ENCODE measurements at places on chromosomes 16 and 17.

DNA sequence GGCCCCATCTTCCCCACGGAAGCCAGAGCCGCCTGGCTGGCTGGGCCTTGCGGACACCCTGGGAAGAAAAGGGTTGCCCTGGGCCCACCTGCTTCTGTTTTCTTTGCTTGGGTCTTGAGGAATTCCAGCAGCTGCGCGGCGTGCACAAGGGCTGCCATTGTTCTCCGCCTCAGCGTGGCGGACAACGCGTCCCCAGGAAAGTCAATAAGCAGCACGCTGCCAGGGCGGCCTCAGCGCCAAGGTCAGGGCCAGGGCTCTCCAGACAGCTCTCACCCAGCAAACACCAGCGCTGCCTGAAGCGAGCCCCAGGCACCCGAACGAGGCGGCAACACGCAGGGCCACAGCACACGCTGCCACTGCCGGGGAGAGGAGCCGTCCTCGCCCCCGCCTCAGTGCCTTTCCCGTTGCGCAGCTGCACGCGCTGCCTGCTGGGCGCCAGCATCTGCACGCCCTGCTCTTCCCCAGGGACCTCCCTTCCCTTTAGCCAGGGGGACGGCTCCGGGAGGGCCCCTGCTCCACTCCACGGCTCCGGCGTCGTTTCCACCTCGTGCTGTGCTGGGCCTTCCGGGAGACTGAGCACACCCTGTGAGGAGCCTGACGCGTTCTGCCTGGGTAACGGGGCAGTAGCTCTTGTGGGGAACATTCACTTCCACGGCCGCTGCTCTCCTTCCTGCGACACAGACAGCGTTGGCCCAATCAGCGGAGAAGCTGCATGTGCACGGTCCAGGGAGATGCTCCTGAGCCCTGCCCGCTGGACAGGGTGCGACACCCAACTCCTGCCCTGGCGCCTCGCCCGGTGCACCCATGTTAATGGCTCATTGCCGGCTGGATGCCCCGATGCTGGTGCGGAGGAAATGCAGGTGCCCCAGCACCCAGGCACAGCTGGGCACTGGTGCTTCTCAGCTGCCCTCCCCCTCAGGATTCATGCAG is 57.8 kb downstream of the LMF1 start:
- no peak for DNase-seq

DNA sequence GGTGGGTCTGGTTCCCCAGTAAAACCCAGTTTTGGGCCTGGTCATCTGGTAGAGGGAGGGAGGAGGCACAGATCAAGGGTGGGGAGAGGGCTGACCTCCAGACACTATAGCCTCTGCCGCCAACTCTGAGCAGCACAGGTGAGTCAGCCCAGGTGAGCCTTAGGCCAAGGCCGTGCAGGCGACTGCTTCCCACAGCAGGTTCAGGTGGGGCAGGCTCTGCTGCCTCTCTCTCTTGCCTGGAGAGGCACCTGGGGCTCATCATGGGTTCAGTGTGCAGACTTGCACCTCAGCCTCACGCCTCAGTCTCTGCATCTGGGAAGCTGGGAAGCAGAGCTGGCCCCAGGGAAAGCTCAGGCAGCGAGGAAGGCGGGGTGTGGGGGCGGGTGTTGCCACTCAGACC is 37.8 kb upstream of the IL34 start:
- DNase-seq: no peak

DNA sequence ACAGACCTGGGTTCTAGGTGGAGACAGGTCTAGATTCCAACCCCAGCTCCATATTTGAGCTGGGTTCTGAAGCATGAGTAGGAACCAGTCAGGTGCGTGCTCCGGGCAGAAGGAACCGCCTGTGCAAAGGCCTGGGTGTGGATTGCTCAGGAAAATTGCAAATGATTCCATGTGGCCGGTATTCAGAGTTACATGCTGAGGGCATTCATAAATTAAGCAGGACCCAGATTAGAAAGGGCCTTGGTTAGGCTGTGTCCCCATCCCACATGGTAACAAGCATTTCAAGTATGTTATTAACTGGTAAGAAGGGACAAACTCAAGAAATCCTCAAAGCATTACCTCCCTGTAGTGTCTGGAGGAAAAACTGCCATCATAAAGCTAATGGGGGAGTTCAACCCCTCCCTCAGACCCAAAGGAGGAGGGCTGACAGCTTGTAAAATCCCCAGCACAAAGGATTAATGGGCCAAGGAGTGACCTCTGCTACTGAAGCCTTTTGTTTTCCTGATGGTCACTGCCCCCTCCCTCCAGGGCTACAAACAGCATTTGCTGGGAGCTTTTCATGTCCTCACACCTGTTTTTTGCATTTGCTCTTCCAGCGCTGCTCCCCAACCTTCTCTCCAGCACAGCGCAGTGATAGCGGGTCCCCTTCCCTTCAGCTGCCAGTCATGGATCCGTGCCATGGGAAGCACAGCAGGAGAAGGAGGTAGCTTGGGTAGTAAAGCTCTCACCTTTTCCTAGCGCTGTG is 218.0 kb downstream of the C16orf95 start:
- no peak for DNase-seq

GRCh38 chr16:85481206-85481605 is 131.9 kb upstream of the GSE1 start:
- DNase-seq: no peak

DNA sequence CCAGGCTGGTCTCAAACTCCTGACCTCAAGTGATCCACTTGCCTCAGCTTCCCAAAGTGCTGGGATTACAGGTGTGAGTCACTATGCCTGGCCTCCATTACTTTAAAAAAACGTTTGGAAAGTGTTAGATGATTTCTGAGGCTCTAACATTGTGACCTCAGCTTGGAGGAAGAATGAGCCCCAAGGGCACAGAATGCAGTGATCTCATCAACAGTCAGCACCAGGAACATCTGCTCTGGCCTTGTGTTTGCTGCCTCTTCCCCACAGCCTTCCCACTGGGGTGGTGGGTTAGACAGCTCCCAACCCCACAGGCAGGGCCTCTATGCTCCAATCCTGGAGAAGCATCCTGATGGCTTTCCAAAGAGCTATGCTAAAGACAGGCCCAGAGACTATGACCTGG is 37.7 kb upstream of the SREBF1 start:
- DNase-seq: no peak

- no peak for DNase-seq
These were observed 334 bp downstream of the GH1 start for GRCh38 chr17:63918305-63918704.

DNA sequence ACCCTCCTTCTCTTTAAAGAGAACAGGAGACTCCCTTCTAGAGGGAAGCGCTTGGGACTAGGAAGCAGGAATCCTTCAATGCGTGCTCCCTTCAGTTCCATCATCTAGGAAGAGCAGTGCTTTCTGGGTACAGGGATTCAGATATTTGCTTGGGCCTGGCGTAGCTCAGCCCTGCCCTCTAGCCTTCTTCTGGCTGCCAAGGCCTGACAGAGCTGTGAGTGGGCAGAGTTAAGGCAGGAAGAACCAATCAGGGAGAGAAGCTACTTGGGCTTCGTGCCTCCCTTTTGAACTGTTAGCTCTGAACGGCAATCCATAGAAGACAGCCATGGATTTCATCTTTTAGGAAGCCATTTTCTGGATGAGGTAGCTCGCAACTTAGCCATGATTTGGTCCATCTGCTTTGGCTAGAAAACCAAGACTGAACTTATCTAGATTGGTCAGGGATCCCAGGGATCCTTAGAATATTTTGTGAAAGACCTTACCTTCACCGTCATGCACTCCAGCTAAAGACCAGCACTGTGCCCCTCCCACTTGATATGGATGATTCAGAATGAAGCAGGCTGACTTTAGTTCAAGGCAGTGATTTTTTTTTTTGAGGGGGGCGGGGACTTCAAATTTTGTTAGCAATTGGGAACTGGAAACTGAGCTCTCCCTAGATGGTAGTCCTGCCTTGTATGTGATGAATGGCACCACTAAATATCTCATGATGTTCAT is 2.5 kb upstream of the CORO6 start:
- peak; percentile 29 for DNase-seq

DNA sequence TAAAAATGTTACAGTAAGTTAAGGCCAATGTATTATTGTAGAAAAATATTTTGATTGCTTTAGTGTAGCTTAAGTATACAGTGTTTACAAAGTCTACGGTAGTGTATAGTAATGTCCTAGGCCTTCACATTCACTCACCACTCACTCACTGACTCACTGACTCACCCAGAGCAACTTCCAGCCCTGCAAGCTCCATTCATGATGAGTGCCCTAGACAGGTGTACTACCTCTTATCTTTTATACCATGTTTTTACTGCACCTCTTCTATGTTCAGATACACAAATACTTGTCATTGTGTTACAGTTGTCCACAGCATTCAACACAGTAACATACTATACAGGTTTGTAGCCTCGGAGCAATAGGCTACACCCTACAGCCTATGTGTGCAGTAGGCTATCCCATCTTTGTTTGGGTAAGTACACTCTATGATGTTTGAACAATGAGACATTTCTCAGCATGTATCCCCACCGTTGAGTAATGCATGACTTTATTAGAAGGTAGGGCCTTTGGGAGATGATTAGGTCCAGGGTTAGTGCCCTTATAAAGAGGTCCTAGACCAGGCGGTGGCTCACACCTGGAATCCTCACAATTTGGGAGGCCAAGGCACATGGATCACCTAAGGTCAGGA is 117.8 kb downstream of the SLC39A11 start:
- DNase-seq: no peak

DNA sequence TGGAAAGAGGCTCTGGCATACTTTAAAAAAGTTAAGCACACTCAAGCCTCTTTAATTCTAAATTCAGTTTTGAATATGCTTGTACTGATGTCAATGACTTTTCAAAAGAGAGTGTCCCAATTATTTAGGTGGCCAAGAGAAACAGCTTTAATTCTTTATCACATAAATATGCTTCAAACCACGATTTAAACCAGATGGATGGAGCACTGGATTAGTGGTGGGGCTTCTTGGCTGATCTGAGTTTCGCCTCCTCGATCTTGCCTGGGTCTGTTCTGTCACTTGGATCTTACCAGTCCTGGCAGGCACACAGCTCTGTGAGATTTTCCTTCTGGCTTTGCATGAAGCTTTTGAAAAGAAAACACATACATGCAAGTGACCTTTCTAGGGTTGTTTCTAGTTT is 467.8 kb downstream of the MAF start:
- no peak for DNase-seq

DNA sequence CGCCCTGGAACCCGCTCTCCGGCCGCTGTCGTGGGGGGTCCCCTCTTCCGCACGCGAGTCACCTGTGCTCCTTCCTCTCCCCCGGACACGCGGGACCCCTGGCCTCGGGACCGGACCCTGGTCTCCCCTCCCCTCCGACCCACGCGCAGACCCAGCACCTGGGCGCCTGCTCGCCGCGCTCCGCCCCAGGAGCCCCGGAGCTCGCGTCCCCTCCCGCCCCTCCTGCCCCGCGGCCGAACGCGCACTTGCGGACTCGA is 762 bp downstream of the RAB40B start:
- no peak for DNase-seq

DNA sequence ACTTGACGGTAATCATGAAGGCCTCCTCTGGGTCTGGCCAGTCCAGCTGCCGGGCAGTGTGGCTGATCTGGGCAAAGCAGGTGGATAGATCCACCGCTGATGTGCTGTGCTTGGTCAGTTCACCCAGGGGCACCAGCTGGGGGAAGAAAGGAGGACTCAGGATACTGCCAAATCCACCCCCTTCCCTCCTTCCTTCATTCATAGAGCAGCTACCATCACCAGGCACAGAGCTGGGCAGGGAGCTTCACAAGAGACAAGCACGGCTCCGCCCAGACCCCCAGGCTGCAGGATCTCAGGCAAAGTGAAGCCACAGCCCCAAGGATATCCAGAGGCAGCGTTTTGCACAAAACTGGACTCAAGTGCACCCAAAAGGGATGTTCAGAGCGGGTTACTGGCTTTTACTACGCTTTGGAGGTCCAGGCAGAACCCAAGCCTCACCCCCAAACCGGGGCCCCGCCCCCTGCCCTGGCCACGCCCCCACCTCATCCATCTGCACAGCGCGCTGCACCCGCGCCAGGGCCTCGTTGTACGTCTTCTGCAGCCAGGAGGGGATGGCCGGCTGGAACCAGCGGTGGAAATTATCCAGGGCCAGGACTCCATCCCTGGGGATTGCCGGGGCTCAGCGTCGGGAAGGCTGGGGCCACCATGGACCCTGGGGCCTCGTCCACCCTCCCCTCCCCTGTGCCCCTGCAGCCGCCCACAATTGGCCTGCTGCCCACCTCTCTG is 9.1 kb downstream of the UNC13D start:
- DNase-seq: no peak

- DNase-seq: no peak
These were observed 30.8 kb downstream of the FANCA start for GRCh38 chr16:89785523-89786155.

GRCh38 chr16:4936181-4936990 is 562 bp downstream of the PPL start:
- no peak for DNase-seq

DNA sequence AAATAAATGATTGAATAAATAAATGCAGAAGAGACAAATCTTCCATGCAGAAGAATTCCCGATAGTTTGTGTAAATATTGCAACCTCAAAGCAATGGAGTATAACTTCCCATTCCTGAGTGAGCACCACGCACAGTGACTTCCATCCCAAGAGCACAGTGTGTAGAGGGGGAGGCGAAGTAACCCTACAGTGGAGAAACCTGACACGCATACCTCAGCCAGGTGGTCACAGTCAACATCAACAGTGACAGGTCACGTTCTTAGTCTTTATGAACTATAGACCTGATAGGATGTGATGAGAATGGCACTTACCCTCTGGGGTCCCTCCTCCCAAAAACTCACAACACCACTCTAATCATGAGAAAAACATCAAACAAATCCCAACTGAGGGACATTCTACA is 111.6 kb downstream of the DYNLRB2 start:
- no peak for DNase-seq

GRCh38 chr17:43945074-43945829 is 3.0 kb upstream of the PPY start:
- DNase-seq: peak; percentile 17

- no peak for DNase-seq
These were observed 59.2 kb downstream of the MRM3 start for GRCh38 chr17:841313-841712.

- DNase-seq: no peak
These were observed 11.9 kb upstream of the TBX2 start for GRCh38 chr17:61387511-61388305.

DNA sequence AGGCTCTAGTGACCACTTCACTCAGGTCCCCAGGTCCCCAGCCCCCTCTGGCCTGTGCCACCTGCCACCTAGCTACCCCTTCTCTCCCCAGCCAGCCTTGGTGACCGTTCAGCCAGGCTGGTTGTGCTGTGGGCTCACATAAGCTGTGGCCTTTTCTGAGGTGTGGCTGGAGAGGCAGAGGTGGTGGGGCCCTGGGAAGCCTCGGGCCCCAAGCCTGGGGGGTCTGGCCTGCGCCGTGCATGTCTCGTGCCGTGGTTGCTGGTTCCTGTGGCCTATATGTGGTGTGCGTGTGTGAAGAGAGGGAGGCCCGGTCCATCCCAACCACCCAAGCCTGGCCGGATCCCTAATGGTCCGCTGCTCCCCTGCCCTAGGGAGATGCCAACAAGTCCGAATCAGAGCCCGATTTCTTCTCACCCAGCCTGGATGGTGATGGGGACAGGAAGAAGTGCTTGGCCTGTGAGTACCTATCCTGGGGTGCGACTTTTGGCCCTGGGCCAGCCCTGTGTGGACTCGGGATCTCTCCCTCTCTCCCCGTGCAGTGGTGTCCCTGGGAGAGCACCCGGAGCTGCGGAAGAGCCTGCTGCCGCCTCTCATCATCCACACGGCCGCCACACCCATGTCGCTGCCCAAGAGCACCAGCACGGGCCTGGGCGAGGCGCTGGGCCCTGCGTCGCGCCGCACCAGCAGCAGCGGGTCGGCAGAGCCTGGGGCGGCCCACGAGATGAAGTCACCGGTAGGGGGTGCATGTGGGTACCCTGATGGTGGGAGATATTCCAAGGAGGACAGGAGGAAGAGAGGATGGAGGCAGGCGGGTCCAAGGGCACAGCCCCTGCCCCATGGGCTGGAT is 35.9 kb downstream of the CACNA1G start:
- DNase-seq: no peak

Data from hematopoietic multipotent progenitor cell treated with erythropoietin and hydrocortisone succinate and interleukin-3 and kit ligand, for 8 days (in vitro differentiated cells).